ENCODE measurements at places on chromosomes 5 and 9.

DNA sequence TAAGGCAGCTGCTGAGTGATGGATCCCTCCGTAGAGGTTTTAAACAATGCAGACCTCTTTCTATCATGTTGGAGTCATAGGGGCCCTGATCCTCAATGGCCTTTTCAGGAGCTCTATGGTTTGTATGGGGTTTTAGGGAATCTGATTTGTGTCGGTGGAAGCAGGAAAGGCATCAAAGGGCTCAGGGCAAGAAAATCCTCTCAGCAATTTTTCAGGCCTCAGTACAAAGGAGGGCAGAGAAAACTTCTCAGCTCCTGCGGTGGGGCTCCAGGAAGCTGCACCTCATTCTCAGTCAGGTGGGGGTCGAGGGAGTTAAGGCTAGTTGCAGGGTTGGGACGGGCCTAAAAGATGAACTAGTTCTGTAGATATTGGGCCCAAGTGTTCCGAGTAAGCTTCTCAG lies 35.0 kb downstream of the GLRA1 start:
- DNase-seq, result no peak

GRCh38 chr5:139861021-139861888 lies 65.6 kb downstream of the PSD2 start:
- DNase-seq, result no peak

- DNase-seq, result no peak
Observed at GRCh38 chr5:81361600-81361999, 32.3 kb downstream of the ACOT12 start.

DNA sequence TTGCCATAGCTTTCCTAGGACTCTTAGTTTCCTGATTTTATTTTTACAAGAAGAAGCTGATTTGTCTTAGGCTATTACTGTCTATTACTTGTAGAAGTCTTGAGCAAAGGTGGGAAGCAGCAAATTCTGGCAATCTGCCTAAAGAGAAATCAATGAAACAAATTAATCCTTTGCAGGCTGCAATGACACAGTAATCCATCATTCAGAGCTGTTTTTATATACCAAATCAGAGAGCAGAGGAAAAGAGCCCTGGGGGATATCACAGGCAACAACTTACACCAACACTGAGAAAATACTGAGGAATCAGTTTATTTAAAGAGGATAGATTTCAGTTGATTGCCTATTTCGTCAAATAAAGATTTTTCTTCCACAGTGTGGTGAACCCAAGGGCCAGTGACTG lies 13.6 kb downstream of the NR2F1-AS1 start:
- no peak for DNase-seq

GRCh38 chr9:133987446-133987788 lies 4.7 kb downstream of the VAV2 start:
- DNase-seq, result no peak

Data from SW 1271 (cell line).